ENCODE measurements at places on chromosomes 7 and 10.

DNA sequence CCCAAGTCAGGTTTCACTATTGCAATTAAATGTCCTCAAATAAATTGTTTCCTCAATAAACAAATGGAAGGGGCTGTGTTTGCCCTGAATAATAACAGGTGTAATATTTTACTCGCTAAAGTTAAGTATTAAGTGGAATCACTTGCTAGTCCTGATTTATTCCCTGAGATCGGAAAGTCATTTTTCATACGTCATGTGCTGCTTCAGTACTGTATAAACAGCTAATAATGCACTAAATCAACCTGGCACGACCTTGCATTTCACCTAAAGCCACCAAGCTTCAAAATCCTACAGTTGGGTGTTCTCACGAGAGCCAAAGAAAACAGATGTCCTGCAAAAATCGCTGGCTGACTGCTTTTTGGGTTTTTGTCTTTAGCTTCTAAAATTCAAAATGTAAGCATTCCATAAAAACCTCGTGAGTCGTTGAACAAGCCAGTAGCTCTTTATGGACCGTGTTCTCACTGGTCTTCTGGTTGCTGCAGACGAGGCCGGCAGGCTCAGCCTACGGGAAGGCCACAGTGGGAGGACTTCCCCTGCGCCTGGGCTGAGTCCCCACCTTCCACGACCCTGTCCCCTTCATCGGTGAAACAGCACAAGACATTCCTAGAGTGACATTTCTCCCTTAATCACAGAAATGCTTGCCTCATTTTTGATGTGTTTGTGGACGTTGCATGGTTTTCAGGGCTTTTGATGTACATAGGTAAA lies 17.9 kb upstream of the MNX1 start:
- peaks cover 52% of the 10 kb centered on the region for H3K27me3 ChIP-seq
- no peak for DNase-seq
- H3K36me3 ChIP-seq, result no peaks in the 10 kb centered on the region
- no peaks in the 10 kb centered on the region for H3K4me1 ChIP-seq
- no peak overlapping the region for H3K27ac ChIP-seq

DNA sequence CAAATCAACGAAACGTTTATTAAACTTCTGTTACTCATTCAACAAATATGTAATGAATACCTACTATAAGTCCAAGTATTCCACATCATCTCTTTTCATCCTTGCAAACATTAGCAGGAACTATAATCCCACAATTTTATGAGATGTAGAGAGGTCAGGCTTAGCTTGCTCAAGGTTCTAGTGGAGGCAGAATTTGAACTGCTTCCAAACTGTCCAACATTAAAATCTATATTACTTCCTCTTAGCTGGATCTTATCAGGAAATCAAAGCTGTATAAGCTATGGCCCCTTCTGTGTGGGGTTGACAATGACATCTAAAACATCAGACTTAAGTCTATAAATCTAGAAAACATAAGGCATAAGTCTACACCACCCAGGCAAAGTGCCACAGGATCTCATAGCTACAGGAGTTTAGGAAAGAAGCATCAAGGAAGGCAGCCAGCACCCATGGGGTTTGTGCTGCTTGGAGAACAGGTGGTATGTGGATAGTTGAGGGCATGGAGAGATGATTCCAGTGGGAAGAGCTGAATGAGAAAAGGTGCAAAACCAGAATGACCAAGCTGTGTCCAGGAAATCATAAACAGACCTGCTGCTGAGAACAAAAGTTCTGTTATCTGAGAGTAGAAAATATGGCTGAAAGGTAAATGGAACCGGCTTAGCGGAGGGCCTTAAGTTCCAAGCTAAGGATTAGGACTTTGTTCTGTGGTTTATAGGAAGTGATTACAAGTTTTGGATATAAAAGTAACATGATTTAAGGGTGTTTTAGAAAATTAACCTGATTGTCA lies 34.5 kb downstream of the PAPSS2 start:
- no peak for DNase-seq
- H3K4me3 ChIP-seq, result no peak overlapping the region
- no peaks in the 10 kb centered on the region for H3K4me1 ChIP-seq
- no peaks in the 10 kb centered on the region for H3K36me3 ChIP-seq
- H3K27ac ChIP-seq, result no peak overlapping the region

GRCh38 chr10:108338146-108338545 lies 1173.6 kb upstream of the SORCS1 start:
- no peaks in the 10 kb centered on the region for H3K4me1 ChIP-seq
- no peaks in the 10 kb centered on the region for H3K36me3 ChIP-seq
- no peak overlapping the region for H3K4me3 ChIP-seq
- DNase-seq, result no peak
- no peaks in the 10 kb centered on the region for H3K27me3 ChIP-seq
- no peak overlapping the region for H3K27ac ChIP-seq

DNA sequence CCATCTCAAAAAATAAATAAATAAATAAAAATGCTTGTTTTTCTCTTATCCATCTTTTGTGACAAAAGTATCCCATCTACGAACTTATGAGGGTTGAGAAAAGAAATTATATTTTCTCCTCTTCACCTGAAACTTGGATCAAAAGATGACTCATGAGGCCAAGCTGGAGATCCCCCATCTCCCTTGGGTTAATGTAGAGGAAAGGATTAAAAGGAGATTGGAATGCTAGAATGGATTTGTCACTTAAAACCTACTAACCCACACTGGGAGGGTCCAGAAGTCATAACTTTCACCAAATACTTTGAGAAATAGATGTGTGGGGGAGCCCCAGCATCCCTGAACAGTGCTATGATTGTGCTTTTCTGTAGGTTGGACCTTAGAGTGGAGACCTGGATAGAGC lies 46.3 kb upstream of the PIK3CG start:
- no peaks in the 10 kb centered on the region for H3K36me3 ChIP-seq
- H3K4me1 ChIP-seq, result no peaks in the 10 kb centered on the region
- no peak for DNase-seq

DNA sequence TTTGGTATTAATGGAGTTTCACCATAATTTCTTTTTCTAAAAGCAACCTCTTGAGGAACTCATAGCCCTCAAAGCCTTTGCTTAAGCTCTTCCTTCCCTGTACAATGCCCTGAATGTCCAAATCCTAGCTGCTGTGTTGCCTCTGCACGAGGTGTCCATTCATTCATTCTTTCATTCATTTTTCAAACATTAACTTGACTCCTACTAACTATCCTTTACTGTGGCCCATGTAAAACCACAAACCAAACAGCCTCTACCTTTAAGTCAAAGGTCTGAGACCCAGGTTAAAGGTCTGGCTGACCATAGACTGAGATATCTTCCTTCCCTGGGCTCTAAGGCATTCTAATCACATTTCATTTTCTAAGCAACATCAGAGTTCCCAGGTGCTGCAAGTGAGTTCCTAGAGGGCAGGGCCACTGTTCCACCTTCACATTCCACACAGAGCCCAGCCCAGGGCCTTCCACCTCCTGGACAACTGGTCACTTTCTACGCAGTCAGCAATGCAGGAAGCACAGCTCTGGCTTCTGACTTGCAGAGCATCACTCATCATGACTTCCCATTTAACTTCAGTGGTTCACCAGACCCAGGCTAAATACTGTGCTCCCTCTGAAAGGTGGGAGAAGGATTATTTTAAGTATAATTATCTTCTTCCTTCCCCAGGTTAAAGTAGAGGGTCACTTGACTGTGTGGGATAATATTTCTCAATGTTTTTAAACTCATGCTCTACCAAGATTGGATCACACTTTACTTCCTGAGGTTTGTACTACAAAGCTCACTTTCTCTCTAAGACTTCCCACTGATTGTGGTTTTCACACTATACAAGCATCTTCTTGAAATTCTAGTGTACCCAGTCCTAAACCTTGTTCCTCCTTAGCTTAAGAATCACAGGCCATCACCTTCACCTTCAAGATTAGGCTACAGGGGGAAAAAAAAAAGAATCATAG lies 19.1 kb downstream of the ATXN7L1 start:
- H3K27me3 ChIP-seq, result no peaks in the 10 kb centered on the region
- no peaks in the 10 kb centered on the region for H3K36me3 ChIP-seq
- H3K4me3 ChIP-seq, result no peak overlapping the region
- no peak for DNase-seq
